ENCODE measurements at places on chromosomes 12 and 14.
A peak's percentile ranks its signal among the peaks of the same experiment; 100 is the strongest.

DNA sequence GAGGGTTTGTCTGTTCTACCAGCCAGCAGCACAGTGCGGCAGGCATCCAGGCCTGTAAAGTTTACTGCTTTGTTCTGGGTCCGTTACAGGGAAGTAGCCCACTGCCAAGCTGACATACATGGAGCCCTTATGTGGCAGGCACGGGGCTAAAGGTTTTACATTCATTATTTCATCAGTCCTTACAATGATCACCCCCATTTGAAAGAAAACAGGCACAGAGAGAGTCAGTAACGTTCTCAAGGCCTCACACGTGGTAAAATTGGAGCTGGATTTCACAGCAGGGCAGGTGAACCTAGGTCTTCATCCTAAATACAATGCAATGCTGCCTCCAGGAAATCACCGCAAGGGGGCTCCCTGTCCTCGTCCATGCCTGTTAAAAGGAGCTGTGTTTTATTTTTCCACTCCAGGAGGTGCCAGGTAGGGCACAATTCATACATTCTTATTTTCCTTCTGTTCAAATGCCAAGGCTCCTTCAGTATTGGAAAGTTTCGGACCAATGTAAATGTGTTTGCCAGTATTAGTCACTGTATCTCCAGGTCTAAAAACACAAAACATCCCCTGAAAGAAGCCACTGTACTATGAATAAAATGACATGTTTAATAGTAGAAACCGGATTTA lies 172.2 kb upstream of the GZMB start:
- DNase-seq: peak; percentile 70

DNA sequence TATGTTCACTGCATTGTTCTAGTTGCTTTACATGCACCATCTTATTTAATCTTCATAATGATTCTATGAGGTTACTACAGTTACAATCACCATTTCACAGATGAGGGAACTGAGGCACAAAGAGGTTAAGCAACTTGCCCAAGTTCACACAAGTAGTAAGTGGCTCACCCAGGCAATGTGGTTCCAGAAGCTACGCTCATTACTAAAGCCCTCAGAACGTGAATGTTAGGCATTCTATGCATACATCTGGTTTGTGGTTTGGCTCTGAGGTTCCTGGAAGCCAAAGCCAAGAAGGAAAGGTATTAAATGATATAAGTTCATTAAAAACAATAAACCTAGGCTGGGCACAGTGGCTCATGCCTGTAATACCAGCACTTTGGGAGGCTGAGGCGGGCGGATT lies 14.4 kb upstream of the VRTN start:
- DNase-seq: no peak

DNA sequence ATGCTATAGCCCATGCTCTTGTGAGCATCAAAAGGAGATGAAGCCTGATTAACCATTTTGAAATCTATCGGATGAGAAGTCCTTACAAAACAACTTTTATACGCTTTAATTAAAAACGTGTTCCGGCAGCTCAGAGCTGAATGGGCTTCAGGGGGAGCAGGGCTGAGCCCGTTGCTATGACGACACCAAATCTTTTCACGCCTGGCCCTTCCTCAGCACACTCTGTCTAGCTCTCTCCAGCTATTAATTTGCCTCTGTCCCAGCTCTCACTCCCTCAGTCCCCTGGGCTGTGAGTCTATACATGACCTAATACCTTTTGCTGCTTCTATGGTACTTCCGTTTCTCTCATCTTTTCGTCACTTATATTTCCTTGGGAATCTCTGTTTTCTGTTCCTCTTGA lies 15.8 kb downstream of the FOXA1 start:
- no peak for DNase-seq

DNA sequence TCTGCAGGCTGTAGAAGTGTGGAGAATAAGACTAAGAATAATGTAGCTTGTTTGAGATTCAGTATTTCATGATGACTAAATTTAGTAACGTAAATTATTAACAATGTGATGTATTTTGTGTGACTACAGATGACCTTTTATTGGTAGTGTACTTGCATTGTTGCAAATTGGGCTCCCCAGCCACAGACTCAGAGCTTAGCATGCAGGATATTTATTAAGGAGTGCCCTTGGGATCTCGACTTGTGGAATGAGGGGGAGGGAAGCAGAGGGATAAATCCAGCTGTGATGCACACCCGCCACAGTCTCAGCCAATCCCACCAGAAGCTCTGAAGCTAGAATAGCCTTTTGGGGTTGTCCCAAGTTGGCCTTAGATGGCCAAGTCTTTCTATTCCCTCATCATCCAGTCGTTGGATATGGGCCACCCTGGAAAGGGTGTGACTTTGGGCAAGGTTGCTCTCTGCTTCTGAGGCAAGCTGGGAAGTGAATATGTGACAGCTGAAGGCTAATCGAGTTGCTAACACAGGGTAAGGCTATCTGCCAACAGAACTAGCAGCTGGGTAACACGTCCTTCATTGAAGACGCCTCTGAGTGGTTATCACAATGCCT lies 42.1 kb upstream of the USP44 start:
- no peak for DNase-seq

DNA sequence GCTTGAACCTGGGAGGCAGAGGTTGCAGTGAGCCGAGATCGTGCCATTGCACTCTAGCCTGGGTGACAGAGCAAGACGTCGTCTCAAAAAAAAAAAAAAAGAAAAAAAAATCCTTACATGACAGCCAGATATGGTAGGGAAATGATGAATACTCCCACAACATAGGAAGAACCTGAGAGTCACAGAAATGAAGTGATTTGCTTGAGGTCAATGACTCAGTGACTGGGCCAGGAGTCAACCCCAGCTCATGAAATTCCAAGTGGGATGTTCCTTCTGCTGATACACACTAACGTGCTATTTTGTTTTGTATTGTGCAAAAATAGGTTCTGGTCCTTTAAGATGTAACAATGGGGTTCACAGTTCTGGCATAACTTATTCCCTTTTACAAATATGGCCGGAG lies 9.0 kb downstream of the RHOF start:
- peak; percentile 98 for DNase-seq

GRCh38 chr12:89192429-89192828 lies 159.9 kb downstream of the DUSP6 start:
- DNase-seq: peak; percentile 90

DNA sequence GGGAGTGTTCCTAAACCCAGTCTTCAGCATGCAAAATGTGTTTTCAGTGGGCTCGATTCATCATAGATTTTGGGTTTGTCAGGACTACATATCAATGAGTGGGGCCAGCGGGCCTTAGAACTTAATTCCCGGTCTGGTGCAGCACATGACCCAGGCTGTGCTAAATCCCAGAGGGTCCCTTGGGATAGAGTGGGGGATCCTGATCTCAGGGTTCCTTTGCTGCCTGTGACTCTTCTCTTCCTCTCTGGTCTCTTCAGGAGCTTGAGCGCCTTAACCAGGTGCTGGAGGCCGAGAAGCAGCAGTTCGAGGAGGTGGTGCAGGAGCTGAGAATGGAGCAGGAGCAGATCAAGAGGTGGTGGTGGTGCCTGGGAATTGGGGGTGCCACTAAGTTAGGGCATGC lies 37.5 kb downstream of the PLEKHD1 start:
- DNase-seq: no peak

GRCh38 chr14:105093431-105094192 lies 28.4 kb upstream of the GPR132 start:
- peak; percentile 80 for DNase-seq

DNA sequence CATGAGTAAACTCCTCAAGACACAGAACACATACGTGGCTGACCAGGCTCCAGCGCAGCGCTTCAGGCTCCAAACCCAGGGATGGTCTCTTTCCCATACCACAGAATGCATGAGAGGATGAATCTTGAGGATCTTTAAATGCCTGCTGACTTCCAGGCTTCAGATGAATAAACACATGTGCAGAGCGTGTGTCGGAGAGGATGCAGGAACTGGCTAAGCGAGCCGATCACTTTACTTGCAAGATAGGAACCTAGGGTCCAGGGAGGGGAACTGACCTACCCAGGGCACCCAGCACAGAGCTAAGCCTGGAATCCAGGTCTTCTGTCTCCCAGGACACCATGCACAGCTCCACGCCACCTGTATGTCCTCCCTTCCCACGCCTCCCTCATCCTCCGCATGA lies 209.8 kb downstream of the BCL11B start:
- DNase-seq: no peak

DNA sequence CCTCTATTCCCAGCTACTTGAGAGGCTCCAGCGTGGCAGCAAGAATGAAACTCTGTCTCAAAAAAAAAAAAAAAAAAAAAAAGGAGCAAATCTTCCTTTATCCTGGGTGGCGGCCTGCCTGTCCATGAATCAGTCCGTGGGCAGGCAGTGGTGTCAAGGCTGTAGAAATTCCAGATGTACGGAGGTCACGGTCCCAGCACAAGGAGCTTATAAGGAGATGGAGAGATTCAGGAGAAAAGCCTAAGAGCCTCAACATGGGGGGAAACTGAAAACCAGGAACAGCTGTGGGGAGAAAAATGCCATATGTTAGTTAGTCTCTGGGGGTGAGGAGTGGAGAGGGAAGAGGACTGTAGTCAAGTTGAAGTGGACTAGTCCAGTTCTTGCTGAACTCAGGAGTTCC lies 130.5 kb upstream of the CRY1 start:
- peak; percentile 20 for DNase-seq

GRCh38 chr12:92737855-92738850 lies 35.4 kb downstream of the PLEKHG7 start:
- no peak for DNase-seq

GRCh38 chr14:58668848-58669480 lies 31.2 kb downstream of the DACT1 start:
- DNase-seq: no peak

GRCh38 chr12:131250028-131250950 lies 296.6 kb downstream of the ADGRD1 start:
- DNase-seq: no peak

DNA sequence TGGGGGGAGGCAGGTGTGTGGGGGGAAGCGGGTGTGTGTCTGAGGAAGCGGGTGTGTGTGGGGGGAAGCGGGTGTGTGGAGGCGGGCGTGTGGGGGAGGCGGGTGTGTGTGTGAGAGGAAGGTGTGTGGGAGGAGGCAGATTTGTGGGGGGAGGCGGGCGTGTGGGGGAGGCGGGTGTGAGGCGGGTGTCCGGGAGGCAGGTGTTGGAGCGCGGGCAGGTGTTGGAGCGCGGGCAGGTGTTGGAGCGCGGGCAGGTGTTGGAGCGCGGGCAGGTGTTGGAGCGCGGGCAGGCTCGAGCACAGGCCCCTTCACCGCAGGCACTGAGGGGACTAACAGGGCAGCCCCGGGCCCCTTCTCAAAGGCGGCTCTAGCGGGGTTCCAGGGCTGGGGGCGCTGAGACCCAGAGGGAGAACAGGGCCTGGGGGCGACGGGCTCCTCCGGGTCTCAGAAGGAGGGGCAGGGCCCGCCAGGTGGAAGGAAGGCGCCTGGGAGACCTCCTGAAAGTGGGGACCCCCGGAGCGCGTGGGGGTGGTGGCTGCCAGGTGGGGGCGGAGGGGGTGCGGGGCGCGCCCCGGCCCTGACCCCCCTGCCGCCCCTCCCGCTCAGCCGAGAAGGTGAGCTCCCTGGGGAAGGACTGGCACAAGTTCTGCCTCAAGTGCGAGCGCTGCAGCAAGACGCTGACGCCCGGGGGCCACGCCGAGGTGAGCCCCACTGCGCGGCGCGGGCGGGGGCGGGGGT lies 3.2 kb downstream of the CRIP2 start:
- no peak for DNase-seq

GRCh38 chr12:103913100-103913499 lies 17.1 kb upstream of the HSP90B1 start:
- DNase-seq: no peak

GRCh38 chr12:71565535-71565934 lies 98.1 kb downstream of the ZFC3H1 start:
- no peak for DNase-seq

DNA sequence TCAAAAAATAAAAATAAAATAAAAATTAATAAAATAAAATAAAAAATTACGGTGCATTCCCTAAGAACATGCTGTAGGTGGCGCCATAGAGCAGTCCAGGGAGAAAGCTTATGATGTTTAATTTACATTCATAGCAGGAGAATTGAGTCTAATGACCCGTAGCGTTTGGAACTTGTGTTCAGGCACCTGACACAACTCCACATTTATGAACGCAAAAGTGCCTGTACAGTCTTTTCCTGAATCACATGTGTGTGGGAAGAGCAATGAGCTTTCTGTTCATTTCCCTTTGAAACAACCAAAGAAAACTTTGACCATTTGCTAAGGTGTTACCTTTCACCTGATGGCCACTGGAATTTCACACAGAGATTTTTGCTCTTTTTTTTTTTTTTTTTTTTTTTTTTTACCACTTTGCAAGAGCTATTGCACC lies 60.6 kb upstream of the KCNA1 start:
- peak; percentile 32 for DNase-seq

- peak; percentile 67 for DNase-seq
Measured at GRCh38 chr14:52835122-52835903, 43.9 kb upstream of the GNPNAT1 start.

- no peak for DNase-seq
Measured at GRCh38 chr12:3097186-3097804, 20.1 kb downstream of the TSPAN9 start.

DNA sequence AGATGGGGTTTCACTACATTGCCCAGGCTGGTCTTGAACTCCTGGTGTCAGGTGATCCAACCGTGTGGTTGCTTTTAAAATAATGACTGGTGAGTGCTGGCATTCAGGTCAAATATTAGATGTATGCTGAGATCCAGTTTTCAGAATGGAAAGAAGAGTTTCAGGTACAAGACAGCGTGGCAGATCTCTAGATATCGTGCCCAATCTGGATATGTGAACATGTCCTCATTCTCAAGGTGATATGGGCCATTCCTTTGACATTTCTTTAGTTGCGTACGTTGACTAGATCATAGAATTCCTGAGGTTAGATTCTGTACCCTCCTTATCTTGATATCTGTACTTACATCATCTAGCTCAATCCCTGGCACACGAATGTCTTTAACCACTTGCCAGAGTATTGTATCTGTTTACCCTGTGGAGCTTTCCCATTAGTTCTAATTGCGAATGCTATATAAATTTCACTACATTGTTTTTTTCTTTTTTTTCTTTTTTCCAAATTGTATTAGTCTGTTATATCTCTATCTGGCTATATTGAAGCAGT lies 80.2 kb downstream of the ANO6 start:
- DNase-seq: no peak
